ENCODE measurements at places on chromosomes 12 and 14. TPM values are rescaled to one million over a fixed set of nuclear protein-coding genes. Genes with fewer than 3 reads are reported as not detected.

Gene INHBE
- not detected for total RNA-seq

Gene NDRG2
- total RNA-seq, result 1.5 TPM

Gene HCAR2
- total RNA-seq, result not detected

Gene SHMT2
- total RNA-seq, result 119 TPM

Gene TUBA1C
- total RNA-seq, result 160 TPM

Gene MYO1H
- total RNA-seq, result not detected

Gene GPR132
- total RNA-seq, result under 0.01 TPM

Gene NTN4
- total RNA-seq, result 334 TPM

Gene NXPH4
- total RNA-seq, result not detected

Gene NR4A1
- total RNA-seq, result 0.94 TPM

Gene CLEC4C
- total RNA-seq, result not detected

Gene OR10G3
- not detected for total RNA-seq

Gene RXYLT1
- total RNA-seq, result 7.3 TPM
